ENCODE measurements at places on chromosomes 7 and 10.

DNA sequence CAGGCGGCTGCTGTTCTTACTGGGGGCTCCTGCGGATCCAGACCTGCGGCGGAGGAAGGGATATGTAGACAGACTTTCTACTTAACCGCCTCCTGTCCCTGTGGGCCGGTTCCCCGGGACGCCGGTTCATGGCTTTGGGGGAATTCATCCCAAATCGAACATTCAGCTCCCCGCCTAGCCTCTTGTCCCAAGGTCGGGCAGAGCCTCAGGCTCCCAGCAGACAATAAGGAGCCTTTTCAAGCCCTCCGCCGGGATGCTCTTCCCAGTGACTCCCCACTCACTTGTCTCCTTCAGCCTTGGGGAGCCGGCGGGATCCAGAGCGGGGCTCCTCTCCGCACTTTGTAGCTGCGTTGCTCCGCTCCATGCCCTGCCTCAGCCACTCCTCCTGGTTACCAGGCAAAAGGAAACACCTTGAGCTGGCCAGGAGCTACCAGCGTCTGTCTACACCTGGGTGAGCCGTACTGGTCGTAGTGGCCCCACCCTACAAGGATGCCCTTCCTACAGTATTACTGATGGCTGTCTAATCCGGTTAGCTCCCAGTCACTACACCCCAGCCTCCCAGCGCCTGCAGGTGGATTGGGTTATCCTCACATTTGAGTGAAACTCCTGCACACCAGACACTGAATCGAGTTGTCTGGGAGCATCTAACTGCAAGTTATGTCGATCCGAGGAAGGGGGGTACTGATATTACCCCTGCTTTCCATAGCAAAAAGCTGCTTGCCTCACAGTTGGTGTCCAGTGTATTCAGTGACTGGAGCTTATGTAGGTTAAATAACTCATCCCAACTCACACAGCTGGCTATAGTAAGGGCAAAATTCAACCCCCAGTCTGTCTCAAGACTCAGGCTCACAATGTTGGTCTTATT lies at the start of gene C10orf95:
C10orf95 (minus strand) TSS at position 439 of the 865 bp plus-strand sequence. CDS start 450 bp downstream, outside the sequence.
- DNase-seq, result no peak

GRCh38 chr10:83892737-83893136 lies 246.6 kb upstream of the GHITM start:
- no peak for DNase-seq

- DNase-seq, result no peak
Measured at GRCh38 chr7:116621649-116622048, 50.3 kb upstream of the MET start.

- no peak for DNase-seq
Measured at GRCh38 chr10:24027107-24027506, 181.8 kb upstream of the KIAA1217 start.

- no peak for DNase-seq
Measured at GRCh38 chr7:128437426-128438332, 18.0 kb upstream of the HILPDA start.

DNA sequence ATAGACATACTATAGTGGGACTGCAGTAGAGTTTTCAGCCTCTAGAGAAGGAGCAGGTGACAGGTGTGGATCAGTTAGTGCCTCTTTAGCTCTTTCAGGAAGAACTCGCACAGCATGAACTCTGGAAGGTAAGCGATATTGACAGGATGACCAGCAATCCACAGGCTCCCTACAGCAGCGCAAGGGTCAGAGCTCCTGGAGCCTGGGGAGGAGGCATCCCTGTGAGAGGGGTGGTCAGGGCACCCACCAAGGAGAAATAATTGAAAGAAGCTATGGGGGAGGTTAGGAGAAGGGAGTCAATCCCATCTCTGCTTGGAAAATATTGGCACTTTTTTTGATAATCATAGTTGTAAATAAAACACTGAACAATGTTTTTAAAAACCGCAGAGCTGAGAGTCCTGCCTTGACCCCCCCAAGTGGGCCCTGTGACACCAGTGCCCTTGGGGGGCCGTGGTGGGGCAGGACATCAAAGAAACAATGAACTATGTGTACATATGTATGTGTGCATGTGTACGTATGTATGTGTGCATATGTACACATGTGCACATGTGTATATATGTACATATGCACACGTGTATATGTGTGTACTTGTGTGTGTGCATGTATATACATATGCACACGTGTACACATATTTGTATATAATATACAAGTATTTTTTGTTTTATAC lies 13.8 kb downstream of the AKR1C3 start:
- no peak for DNase-seq

DNA sequence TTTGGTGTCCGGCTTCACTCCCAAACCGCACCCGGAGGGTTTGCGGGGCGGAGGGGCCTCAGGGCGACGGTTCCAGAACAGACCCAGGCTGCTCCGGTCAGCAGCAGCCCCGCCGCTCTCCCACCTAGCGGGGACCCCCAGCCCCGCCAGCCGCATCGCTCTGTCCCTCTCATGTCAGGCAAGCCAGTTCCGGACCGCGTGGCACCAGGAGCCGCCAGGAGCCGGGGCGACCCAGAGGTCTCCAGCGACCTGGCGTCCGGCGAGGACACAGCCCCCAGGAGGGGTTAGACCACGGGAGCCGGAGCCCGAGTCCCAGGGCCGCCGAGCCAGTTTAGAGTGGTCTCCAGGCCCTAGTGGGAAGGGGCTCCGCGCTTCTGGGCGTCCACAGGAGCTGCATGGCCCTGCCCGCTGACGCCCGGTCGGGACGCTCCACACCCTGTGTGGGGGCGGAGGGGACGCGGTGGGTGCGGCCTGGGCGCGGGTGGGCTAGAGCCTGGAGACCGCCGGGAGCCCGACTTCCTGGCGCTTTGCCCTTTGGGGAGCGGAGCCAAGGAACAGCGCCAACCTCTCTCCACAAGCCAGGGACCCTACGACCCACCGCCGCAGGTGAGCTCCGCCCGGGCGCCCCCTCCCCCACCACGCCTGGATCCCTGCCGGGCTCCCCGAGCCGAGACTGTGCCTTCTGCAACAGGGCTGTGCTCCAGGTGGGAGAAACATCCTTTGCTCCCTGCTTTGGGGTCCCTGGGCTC lies 43.4 kb downstream of the ZNF117 start:
- no peak for DNase-seq

GRCh38 chr7:155277385-155277994 lies 20.2 kb upstream of the INSIG1 start:
- DNase-seq, result no peak

DNA sequence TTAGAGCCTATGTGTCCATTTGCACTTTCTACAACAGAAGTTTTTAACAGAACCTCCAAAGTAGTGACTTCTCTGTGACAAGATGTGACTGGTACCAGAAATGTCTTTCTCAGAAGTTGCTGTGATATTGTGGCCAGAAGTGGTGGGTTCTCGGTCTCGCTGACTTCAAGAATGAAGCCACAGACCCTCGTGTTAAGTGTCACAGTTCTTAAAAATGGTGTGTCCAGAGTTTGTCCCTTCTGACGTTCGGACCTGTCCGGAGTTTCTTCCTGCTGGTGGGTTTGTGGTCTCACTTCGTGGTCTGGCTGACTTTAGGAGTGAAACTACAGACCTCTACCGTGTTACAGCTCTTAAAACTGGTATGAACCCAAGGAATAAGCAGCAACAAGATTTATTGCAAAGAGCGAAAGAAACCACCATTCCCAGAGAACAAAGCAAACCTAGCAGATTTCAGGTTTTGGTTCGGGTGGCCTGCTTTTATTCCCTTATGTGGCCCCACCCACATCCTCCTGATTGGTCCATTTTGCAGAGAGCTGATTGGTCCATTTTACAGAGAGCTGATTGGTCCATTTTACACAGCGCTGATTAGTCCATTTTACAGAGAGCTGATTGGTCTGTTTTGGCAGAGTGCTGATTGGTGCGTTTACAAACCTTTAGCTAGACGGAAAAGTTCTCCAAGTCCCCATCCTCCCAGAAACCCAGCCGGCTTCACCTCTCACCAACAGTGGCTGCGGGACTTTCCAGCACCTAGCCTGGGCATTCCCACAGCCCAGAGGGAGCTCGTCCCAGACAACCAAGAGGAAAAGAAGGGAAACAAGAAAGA lies 3.0 kb downstream of the ITPRID1 start:
- DNase-seq, result no peak

DNA sequence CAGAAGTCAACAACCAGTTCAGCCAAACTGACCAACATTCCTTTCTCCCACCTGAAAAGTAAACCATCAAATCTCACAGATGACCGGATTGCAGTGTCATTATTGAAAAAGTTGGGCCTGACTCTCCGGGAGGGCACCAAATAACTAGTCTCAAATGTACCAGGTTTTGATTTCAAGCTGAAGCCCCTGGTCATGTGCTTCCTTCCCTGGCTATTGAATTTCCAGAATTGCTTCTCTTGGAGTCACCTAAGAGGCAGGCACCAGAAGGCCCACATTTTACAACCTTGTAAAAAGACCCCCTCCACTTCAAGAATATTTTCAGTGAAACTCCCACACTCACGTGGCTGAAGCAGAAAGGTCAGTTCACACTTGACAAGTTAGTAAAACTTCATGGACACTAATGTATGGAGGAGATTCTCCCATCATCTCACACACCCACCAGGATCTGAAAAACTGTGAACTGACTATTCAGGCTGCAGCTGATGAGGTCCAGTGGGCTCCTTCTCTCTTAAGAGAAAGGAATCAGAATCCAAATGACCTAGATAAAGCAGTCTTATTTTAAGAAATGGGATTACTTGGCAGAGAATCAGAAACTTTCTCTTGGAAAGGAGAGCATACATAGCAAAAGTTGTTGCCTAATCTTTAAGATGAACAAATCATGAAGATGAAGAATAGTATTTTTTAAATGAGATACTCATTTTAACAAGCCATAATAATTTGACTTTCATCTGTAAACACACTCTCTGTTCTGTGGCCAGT lies 53.6 kb downstream of the DLD start:
- DNase-seq, result no peak

DNA sequence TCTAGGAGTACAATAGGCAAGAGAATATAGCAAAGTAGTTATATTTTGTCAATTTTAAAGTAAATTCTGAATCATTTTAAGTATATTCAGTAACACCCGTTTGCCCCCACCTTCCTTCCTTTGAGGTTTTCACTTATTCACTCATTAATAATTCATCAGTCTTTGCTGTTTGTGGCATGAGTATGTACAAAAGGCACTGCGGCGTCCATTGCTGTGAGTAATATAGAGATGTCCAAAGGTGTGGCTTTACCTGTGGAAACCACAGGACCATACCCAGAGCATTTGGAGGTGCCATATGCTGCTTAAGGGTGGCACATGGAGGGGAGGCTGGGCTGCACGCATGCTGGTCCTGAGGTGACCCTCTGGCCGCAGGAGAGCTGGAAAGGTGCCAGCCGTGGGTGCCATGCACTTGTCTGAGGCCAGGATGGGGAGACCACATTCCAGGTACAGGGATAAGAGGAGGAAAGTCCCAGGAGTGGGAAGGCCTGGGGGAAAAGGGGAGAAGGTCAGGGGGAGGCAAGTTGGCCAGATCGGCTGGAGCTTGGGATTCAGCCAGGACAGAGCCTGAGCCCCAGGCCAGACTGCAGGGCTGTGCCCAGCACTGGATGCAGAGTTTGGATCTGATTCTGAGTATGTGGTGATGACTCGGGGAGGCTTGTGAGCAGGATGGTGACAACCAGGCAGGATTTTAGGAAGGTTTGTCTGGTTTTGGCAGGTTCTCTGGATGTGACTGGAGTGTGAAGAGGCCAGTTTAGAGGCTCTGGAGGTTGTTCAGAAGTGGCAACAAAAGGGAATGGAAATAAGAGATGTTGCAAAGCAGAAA lies 223.4 kb downstream of the MGMT start:
- no peak for DNase-seq

DNA sequence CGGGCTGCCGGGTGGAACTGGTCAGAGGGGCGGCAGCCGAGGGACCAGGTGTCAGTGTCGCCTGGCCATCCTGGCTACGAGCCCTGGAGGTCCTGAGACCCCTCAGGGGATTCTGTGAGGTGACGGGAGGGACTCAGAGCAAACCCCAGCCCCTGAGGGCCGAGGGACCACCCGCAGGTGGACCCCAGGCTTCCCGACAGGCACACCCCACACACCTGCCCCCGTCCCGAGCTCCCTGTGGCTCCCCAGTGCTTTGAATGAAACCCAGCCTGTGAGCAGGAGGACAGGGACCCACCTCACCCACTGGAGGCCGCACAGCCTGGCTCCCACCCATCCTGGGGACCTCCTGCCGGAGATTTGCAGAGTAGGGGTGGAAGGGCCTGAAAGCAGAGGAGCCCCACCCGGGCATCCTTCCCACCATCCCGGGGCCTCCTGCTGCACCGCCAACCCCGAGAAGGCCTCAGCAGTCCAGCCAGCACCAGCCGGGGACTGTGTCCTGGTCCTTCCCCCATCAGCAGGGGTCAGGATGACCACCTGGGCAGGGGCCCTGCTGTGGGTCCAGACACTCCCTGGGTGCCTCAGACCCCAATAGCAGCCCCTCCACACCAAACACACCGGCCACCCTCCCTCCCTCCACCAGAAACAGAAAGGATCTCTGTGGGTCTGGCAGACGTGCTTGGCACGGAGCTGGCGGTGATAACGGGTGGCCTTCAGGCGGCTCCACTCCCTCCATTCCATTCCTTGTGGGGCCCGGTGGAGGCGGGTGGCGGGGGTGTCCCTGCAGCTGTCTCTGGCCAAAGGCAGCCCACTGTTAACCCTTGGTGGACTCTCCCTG lies 13.9 kb downstream of the VENTX start:
- no peak for DNase-seq

GRCh38 chr7:17690030-17690429 lies 250.3 kb downstream of the SNX13 start:
- DNase-seq, result no peak

- DNase-seq, result no peak
Measured at GRCh38 chr7:55022002-55022985, 3.5 kb downstream of the EGFR start.

DNA sequence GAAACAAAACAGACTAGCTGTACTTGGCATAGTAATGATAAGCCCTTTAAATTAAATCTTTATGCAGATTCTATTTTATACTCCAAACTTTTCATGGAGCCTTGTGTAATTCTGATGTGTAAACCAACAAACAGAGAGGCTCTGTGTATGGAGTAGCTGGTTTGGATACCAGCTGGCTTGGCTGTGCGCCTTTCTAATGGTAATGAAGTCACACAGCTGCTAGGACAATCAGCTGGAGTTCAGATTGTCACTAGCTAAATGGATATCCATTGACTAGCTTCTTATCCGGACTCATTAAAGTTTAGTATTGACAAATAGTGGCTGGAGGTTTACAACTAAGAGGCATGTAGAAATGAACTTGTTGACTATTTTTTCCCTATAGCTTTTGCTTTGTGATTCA lies 398.4 kb downstream of the DGKB start:
- DNase-seq, result no peak

GRCh38 chr10:128274938-128275337 lies 148.7 kb upstream of the MKI67 start:
- no peak for DNase-seq

DNA sequence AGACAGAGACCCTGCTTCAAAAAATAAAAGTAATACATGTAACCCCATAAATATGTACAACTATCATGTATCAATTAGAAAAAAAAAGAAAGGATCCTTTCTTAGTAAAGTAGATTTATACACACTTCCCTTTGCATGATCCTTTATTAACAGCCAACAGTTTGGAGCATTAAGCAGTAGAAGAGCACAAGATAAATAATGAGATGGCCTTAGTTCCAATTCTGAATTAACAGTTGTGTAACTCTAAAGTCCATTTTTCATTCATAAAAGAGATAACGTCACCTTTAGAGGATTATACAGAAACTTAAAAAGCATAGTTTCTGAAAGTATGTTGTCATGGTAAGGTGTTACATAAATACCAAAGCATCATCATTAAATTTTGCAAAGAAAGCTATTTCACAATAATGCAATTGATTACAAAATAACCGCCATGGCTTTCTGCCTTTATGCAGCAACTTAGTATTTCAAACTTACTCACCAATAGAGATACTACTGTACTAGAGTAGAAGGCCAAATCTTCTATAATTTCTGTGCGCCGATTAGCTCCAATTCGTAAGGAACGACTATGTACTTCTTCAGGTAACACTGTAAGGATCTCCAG lies 40.3 kb downstream of the TNPO3 start:
- no peak for DNase-seq

- DNase-seq, result no peak
Measured at GRCh38 chr10:129514568-129515451, 47.8 kb downstream of the MGMT start.
